ENCODE measurements at places on chromosomes 11 and 22.

DNA sequence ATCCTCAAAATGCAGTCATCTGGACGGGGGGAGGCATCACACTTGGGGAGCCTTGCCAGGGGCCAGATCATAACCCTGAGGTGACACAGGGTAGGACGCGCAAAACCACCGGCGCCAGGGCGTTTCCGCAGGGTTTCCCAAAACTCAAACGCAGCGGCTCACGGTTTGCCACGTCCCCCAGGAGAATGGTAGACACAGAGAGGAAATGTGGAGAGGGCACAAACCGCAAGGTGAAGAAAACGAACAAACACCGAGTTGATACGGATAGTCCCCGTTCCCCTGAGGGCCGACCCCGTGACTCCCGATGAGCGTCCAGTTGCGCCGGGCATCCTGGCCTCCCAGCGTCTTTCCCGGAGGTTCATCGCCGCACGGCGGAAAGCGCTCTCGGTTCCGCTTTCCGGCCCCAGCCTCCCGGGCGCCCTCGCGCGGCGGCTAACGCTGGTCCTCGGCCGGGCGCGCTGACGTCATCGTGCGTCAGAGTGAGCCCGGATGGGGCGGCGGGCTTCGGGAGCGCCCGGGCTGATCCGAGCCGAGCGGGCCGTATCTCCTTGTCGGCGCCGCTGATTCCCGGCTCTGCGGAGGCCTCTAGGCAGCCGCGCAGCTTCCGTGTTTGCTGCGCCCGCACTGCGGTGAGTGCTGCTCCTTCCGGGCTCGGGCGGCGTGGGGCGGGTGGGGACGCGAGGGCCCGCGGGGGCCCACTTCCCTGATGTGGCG is at the start of gene BIRC2:
TSS of gene BIRC2 (plus strand) at position 467 of the 714 bp plus-strand sequence. CDS start 2,641 bp downstream, outside the sequence.
- DNase-seq: peak; percentile 95

DNA sequence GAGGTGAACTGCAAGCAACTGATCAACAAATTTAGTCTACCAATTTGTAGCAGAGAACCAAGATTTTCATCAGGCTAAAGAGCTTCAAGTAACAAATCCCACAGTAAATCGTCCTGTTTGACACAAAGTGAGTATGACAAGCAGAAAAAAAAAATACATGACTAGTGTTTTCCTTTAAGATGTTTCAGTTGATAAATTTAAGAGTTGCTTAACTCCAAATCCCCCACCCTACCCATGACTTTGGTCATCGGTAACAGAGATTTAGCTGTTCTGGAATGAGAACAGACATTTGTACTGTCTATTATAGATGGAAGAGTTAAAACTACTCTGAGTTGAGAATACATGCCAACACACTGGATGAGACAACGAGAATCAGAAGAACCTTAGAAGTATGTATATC is 165.0 kb upstream of the MTMR2 start:
- DNase-seq: no peak

- DNase-seq: no peak
These were observed 19.0 kb upstream of the SCGB1A1 start for GRCh38 chr11:62399878-62400266.

DNA sequence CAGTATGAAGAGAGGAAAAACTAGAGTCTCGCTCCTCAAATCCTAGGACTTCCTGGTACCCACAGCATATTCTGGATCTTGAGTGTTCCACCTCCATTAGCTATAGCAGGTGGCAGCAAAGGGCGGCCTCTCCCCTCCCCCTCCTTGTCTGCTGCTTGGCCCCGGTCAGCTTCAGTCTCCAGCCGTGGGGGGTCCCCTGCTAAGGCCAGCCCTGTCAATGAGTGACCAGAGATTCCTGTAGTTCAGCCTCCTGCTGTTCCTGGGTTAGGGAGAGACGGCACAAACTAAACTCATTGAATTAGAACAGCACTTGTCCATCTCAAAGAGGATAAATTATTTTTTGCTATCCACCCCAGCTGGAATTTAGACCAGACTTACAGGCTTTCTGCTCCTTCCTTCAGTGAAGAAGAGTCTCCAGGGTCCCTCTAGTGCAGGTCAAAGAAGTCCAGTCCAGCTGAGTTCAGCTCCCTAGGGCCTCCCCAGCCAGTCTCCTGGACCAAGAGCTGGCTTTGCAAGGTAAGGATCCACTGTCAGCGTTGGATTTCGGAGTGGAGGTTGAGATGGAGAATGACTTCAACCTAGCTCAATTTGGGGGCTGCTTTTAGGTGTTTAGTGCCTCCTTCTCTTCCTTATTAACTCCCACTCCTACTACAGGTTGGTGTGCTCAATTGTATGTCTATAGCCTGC is 1.1 kb upstream of the PHLDB1 start:
- DNase-seq: no peak

GRCh38 chr11:8779732-8780131 is 97.1 kb downstream of the RPL27A start:
- DNase-seq: no peak

- no peak for DNase-seq
These were observed 47.2 kb downstream of the BLID start for GRCh38 chr11:122068837-122069236.

DNA sequence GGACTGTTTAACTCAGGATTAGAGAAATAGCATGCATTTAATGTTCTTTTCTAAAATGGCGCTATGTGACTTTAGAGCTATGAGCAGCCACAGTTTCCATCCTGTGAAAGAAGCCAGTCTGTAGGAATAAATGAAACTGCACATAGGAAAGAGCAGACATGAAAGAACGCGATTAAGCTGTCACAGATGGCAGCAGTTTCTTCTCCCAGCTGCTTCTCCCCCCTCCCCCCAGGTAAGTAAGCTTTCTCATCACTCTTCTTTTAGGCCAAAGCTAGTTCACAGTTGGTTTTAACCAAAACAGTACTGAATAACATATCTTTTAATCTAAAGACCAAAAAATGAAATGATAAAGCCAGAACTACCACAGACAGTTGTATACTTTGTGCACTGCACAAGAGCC is 266.4 kb downstream of the KCNA4 start:
- no peak for DNase-seq

DNA sequence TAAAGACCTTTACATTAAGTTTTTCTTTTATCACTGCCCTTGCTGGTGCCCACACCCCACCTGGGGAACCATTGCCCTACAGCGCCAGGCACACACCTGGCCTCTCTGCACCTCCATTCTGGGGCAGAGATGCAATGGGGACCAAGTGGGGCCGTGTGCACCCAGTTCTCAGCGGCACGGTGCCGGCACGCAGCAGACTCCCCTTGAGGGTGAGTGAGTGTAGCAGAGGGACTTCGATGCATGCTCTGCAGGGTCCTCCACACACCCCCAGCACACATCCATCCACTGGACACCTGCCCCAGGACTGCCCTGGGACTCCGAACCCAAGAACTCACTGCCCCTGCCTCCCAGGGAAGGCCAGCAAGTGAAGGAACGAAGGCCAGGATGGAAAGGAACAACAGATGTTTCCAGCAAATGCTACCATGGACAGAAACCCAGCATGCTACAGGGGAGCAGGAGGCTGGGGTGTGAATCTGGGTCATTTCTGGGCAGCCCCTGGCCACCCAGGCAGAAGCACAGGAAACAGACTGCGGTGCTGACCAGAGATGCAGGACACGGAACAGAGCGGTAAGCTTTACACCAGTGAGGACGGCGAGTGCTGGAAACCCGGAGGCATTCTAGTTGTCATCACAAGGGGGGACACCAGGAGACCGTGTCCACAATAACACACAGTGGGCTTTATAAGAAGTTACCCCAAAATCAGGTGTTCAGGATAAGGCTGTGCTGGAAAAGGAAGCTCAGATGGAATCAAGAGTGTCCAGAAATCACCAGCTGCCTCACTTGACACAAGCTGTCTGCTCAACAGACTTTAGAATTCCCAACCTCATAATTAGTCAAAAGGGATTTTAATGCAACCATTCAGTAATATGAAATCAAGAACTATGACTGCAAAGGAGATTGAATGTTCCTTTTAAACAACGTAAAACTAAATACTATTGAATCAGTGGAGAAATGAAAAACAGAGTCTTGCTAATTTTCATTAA is 32.7 kb upstream of the MOB2 start:
- no peak for DNase-seq

DNA sequence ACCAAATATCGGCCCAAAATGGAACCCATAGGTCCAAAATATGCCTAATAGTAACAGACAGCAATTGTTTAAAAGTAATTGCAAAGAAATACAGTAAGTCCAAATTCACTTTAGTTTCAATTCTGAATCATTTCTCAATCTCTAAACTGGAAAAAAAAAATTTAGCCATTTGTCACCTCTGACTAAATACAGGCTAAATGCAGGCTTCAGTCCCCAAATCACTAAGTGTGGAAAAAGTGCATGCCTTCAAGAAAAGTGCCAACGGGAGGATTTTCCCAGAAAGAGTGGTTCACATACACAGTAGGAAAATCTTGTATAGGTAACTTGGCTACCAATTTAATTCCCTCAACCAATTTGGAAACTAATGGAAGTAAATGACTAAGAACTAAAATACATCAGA is 35.7 kb downstream of the SIK3 start:
- DNase-seq: no peak

DNA sequence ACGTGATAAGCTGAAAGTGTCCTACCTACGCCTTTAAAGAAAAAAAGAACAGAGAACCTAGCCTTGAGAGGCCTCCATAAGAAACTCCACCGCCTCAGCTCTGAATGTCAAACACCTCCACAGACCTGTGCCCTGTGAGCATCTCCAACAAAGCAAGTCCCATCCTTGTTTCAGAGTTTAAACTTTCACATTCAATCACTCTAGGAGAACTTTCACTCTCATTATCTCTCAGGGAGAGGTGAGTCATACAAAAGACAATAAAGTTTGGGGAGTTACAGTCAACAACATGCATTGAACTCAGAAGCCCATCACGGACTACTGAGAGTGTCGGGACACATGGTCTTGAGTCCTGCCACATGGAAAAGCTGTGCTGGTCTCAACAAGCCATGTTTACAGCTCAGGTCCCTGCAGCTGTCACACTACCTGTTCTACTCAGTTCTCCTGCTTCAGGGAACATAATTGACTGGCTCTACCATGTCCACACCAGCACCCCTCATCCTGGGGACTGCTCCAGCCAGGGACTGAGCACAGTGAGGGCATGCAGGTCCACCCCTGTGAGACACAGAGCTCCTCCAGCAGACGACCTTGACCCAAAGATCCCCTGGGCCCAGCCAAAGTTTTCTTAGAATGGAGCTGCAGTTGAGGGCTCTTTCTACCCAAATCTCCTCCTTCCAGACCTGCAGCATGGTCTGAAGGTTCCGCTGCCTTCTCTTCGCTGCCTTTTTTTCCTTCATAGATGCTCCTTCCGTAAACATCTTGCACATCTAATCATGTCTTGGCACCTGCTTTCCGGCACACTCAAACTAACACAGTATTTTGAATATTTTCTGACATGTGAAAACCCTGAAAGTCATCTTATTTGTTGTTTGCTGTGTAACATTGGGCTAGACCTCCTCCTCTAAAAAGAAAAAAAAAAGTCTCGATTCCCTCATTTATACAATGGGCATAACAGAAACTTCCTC is 114.9 kb downstream of the ETS1 start:
- DNase-seq: no peak

- peak; percentile 31 for DNase-seq
These were observed 12.6 kb upstream of the NECTIN1 start for GRCh38 chr11:119741369-119742262.

- no peak for DNase-seq
These were observed 282.1 kb downstream of the INSC start for GRCh38 chr11:15396778-15397177.

GRCh38 chr11:26027887-26028286 is 304.0 kb upstream of the ANO3 start:
- no peak for DNase-seq

DNA sequence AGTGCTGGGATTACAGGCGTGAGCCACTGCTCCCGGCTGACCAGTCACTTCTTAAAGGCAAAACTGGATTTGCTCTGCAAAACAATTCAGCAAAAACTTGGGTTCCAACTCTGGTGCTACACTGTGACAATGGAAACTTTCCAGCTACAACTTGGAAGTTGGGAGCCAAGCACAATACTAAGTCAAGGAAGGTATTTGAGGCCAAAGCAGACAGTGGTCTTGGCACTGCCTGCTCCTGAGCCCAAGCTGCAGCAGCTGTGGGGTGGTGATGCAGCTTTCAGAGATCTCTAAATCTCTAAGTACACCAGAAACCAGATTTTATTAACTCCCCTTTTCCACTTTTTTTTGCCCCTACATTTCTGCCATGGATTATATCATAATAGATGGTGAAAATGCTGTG is 17.5 kb downstream of the ADM start:
- DNase-seq: no peak

DNA sequence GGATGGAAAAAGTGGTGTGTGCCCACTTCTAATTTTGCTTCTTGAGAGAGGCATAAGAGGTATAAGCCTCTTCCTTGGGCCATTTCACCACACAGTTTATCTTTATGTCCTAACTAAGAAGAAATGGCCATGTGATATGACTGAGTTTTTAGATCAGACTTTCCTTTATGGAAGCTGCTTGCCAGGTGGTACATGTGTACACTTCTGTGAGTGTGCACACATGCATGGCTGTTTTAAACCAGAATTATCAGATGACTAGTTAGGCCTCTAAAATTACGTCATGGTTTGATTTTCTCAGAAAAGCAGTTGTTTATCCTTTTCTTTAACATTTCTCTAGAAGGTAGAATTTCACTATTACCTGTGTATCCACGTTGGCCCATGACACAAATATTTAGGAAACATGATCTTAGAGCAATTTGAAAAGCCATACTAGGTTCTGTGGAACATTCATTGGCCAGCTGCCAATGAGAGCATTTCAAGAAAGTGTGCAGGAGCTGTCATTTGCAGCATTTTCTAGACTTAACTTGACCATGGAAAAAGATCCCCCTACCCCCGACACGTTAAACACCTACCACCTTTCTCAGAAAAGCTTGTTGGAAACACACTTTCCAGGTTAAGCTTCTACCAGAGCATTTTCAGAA is 109.2 kb upstream of the GAL start:
- no peak for DNase-seq

DNA sequence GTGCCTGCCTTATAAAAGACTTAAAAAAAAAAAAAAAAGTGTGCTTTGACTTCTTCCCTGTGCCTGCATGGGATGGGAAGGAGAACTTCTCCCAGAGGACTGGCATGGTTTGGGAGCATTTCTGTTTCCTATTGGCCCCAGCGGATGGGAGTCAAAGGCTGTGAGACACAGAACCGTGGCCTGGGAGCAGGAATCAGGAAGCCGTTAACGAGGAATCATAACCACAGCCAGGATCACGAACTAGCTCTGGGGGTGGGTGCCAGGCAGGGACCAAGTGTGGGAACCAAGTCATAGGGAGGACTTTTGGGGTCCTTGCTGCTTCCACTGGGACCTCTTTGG is 526 bp downstream of the C1QTNF6 start:
- DNase-seq: no peak

DNA sequence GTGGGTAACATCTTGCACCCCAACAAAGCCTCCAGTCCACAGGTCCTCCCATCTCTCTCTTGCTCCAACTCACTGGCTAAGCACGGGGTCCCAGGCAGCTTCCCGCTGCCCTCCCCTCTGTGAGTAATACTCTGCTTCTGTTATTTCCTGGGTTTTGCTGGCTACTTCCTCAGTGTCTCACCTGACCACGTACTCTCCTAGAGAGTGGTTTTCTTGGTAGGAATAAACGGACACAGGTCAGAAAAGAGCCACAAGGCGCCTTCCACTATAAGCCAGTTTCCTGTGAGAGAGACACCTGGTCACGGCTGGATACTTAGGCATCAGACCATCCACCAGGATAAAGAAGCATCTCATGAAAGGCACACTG is 36.0 kb downstream of the ARRB1 start:
- no peak for DNase-seq

Data from activated gamma-delta T cell (primary cell).